ENCODE measurements at places on chromosomes 2 and 18. TPM values are rescaled to one million over a fixed set of nuclear protein-coding genes. Genes with fewer than 3 reads are reported as not detected.

CDH19 gene
- not detected for total RNA-seq

CSRNP3 gene
- total RNA-seq: not detected

L3MBTL4 gene
- total RNA-seq: not detected

ALS2 gene
- 45.7 TPM for total RNA-seq

HS1BP3 gene
- 16.3 TPM for total RNA-seq

SERPINB12 gene
- not detected for total RNA-seq

SCN2A gene
- 0.60 TPM for total RNA-seq

EGR4 gene
- total RNA-seq: not detected

CRACDL gene
- not detected for total RNA-seq

PLA2R1 gene
- 6.1 TPM for total RNA-seq

RUFY4 gene
- not detected for total RNA-seq

C2orf92 gene
- total RNA-seq: 2.4 TPM

CHRNG gene
- total RNA-seq: not detected

FAM228A gene
- total RNA-seq: not detected

PRKAG3 gene
- total RNA-seq: not detected

GRCh38 chr2:231387904-231388724 lies 7.4 kb upstream of the B3GNT7 start:
- DNase-seq: peak; percentile 41

- no peak for DNase-seq
These were observed 520.1 kb downstream of the BCL11A start for GRCh38 chr2:60033325-60033724.

DNA sequence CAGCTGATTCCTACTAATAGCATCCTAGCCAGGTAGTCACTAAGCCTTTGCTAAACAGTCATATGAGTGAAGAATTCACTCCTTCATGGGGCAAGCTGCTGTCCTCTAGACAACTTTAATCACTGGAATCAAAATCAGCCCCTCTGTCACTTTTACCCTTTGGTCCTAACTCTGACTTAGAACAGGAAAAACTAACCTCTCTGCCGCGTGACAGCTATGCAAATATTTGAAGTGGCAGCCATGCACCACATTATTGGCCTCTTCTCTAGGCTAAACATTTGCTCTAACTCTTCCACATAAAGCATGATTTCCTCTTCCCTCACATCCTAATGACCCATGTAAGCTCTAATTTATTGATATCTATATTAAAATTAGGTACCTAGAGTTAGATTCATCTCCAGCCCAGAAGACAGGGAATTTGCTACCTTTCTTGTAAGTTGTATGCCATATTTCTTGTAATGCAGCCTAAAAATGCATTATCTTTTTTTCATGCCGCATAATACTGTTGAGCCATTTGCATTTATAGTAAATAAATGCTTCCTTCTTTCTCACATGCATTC lies 12.8 kb upstream of the ONECUT2 start:
- no peak for DNase-seq

GRCh38 chr2:149527998-149528755 lies 59.4 kb downstream of the MMADHC start:
- DNase-seq: no peak

GRCh38 chr2:133642791-133643191 lies 74.5 kb upstream of the NCKAP5 start:
- DNase-seq: no peak

- no peak for DNase-seq
These were observed 64.4 kb upstream of the AFF3 start for GRCh38 chr2:100206731-100207255.

GRCh38 chr2:98608962-98609604 lies 694 bp downstream of the UNC50 start:
- DNase-seq: peak; percentile 49

GRCh38 chr2:119224391-119225104 lies 914 bp downstream of the STEAP3 start:
- DNase-seq: no peak

GRCh38 chr2:41413813-41414485 lies 633.9 kb upstream of the PKDCC start:
- DNase-seq: no peak

DNA sequence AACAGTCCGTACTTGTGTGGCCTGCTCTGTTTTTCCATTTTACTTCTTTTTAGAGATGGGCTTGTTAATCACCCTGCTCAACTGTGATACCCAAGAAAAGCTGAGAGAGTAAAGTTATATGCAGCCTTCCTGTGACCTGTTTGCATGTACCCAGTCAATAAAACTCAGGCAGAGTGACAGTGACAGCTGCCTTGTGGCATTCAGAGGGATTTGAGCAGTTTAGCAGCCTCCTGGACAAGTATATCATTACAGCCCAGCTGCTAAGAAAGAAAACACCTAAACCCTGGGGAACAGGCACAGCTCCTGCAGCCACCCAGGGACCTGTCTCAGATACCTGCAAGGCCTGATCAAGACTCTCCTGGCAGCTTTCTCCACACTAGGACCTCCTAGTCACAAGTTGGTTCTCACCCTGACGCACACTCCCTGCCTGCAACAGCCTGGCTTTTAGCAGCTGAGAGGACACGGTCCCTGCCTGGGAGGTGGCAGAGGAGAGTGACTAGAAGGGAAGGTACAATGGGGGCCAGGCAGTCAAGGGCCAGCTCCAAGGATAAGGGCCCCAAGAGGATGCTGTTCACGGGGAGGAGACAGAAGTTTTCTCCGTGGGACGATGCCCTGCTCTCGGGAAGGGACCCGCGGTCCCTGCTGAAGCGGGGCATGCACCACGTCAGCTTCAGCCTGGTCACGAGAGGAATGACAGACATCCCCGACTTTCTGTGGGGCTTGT lies at the start of gene LRRC30:
Gene LRRC30 (plus strand): TSS at position 464 of the 724 bp plus-strand sequence. CDS start 50 bp downstream, at position 514.
- no peak for DNase-seq

GRCh38 chr2:15182275-15182674 lies 378.9 kb downstream of the NBAS start:
- DNase-seq: no peak

- DNase-seq: no peak
These were observed 157.2 kb upstream of the MYO3B start for GRCh38 chr2:170020777-170021176.

GRCh38 chr2:28128281-28128950 lies 237.9 kb downstream of the BABAM2 start:
- no peak for DNase-seq

GRCh38 chr18:61738042-61738441 lies 154.8 kb downstream of the RNF152 start:
- no peak for DNase-seq

DNA sequence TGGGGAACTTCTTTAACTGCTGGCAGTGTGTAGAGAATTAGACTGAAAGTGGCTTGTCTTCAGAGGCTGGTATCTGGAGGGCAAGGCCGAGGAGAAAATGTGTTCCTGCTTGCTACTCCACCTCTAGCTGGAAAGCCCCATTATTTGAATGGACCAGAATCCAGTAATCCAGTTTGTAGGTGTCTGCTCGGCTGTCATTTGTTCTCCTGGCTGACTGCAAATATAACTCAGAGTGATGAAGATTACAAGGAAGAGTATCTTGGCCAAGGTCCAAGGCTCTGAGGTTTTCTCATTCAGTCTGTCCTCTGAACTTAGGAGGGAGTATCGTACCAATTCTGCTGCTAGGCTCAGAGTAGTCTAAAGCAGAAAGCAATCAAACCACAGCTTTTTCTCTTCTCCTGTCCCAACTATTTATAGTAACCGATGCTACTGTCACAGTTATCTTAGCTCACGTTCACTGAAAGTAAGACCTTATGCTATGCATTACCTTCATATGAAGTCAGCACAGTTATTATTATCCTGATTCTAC lies 228.6 kb downstream of the SETBP1 start:
- DNase-seq: no peak

DNA sequence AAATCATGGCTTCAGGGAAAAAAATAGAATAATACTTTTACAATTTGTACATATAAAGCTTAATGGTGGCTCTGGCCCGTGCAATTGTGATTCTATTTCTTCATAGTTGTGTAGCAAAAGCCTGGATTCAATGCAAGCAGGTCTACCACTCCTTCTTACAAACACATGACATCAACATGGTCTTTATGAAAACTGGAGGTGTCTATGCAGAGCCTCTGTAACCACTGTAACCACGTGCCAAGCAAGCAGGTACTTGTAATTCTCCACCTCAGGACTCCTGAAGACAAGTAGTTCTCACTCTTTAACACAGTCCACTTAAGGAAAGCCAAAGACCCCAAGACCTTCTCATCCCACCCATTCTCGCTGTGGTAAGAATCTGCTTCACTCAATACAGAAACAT lies 62.6 kb downstream of the METTL4 start:
- DNase-seq: no peak

GRCh38 chr2:132562245-132562644 lies 107.8 kb downstream of the LYPD1 start:
- DNase-seq: peak; percentile 53

- DNase-seq: no peak
These were observed 126.1 kb downstream of the CTNNA2 start for GRCh38 chr2:79638954-79639353.

- DNase-seq: no peak
These were observed 463.1 kb upstream of the DDX18 start for GRCh38 chr2:117351396-117351795.

- DNase-seq: no peak
These were observed 1083.8 kb upstream of the NRXN1 start for GRCh38 chr2:52115750-52116149.

GRCh38 chr2:187890690-187891089 lies 336.5 kb upstream of the TFPI start:
- no peak for DNase-seq

GRCh38 chr2:215507836-215508235 lies 72.0 kb upstream of the FN1 start:
- DNase-seq: no peak

- no peak for DNase-seq
These were observed 7.2 kb downstream of the MTHFD2 start for GRCh38 chr2:74205596-74205995.

GRCh38 chr2:234680688-234681619 lies 184.1 kb upstream of the ARL4C start:
- DNase-seq: no peak

DNA sequence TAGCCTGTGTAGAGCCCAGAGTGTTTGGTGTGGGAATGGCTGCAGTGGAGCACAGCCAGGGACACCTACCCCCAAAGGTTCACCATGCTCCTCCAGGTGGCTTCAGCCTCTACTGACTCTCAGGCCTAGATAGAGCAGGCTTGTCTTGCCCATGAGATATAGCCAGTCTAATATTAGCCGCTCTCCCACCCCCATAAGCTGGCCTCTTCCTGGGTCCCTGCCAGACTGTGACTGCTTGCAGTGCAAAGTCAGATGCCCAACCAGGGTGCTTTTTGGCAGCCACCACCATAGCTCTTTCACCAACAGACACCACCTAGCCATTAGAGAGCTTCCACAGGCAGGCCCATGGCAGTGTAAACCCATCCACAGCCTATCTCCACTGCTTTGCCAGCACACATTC lies 405.3 kb downstream of the MBD2 start:
- no peak for DNase-seq

GRCh38 chr2:200453853-200454534 lies 55.9 kb downstream of the KCTD18 start:
- DNase-seq: no peak

- no peak for DNase-seq
These were observed 138.8 kb downstream of the WDSUB1 start for GRCh38 chr2:159147690-159148089.

DNA sequence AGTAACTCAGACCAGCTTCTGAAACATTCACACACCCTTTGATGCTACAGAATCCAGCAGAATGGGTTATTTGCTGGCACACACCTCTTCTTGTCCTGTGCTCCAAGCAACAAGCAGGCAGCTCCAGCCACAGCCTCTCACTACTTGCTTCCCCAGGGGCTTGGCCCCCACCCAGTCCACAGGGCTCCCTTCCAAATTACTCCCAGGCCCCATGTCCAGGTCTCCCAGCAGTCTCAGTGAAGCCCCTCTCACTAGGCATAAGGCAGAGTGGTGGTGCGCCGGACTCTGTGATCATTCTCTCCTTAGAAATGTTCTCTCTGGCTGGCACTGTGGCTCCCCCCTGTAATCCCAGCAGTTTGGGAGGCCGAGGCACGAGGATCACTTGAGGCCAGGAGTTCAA lies 25.9 kb downstream of the ITM2C start:
- no peak for DNase-seq

DNA sequence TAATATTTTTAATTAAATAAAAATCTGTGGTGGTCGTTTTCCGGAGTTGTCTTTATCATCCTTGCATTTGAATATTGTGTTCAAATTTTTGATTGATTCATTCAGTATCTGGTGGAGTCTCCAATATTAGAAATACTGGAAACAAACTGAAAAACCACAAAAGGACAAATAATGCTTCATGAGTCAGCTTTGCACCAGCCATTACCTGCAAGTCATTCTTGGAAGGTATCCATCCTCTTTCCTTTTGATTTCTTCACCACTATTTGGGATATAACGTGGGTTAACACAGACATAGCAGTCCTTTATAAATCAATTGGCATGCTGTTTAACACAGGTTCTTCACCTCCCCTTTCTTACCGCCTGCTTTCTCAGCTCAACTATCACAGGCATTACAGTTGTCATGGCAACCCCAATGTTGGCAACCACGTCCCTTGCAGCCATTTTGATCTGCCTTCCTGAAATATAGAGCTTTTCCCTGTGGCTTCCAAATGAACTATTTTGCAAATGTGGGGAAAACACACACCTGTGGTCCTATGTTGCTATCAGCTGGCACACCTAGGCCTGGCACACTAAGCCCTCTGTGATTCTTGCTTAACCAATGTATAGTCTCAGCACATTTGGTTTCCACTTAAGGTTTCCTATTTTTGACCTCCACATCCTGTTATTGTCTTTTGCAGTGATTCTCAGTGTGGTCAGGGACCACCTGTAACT lies 6.5 kb downstream of the CTLA4 start:
- DNase-seq: no peak

DNA sequence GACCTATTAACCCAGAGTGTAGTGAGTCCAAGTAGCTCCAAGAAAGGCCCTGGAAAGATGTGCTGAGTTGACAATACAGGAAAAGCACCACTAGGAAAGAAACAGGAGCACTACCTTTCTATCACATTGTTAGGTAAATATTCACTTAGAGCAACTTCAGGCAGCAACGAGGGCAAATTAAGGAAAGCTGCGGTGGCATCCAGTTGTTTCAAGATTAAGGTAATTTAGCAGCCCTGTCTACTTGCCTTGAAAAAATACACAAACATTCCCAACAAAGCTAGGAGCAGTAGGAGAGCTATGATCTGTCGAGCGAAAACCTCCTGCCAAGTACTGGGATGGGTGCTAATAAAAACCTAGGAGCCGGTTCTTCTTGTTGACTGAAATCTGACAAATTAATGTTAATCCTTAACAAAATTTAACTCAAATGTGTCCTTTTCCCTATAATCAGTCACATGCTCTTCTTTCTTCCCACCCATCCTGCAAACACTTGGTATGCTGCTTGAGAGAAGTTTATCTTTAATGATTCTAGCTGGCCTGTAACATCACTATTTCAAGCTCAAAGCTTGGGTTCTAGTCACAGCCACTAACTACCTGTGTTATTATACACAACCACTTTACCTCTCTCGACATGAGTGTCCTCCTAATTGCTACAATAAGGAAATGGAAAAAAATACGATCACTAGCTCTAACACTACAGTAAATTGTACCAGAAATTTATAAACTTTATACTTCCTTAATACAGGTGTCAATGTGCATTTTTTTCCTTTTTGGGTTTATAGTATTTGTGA lies 2.0 kb downstream of the ACAA2 start:
- no peak for DNase-seq

GRCh38 chr2:40740419-40740818 lies 288.5 kb upstream of the SLC8A1 start:
- no peak for DNase-seq

All from HFFc6 (cell line).